ENCODE measurements at places on chromosomes 13 and 19.

DNA sequence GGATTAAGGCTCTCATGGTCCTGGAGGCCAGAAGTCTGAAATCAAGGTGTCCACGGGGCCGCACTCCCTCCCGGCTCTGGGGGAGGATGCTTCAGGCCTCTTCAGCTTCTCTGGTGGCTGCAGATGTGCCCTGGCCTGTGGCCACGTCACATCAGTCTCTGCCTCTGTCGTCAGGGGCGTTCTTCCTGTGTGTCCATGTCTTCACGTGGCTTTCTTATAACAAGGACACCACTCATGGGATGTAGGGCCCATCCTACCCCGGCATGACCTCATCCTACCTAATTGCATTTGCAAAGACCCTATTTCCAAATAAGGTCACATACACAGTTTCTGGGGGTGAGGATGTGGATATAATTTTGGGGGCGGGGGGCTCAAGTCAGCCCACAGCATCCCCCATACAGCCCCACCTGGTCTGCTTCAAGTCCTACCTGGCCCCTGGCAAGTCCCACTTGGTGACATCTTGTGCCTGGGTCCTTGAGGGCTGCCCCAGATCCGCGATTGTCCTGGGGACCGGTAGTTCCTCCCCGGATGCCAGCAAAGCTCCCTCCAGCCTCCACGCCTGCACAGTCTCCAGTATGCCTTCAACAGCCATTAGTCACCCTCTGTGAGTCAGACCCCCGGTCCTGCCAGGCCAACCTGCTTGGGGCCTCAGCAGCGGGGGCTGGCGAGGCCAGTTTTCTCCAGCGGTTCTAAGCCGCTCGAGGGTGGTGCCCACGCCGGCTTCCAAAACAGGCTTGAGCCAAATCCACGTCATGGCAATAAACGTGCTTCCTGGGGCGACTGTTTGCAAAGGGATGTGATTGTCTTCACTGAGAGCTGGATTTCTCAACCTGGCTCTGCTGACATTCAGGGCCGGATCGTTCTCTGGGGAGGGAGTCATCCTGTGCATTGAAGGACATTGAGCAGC lies 32.2 kb downstream of the MYO9B start:
- DNase-seq: peak; percentile 96

DNA sequence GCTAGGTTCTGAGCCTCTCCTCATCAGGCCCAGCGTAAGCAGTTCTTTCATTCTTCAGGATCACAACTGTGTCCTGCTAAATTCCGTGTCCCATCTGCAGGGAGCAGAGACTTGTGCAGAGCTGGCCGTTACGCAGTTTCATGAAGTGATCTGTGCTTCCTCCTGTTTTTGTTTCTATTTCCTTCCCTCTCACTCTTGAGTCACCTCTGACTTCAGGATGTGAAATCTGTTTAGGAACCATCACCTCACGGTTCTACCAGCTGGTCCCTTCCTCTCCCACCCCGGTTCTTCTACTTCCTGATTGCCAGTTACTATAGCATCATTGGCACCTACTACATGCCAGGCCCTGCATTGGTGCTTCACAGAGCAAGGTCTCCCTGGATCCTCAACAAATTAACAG lies 8.5 kb downstream of the MAU2 start:
- DNase-seq: no peak

DNA sequence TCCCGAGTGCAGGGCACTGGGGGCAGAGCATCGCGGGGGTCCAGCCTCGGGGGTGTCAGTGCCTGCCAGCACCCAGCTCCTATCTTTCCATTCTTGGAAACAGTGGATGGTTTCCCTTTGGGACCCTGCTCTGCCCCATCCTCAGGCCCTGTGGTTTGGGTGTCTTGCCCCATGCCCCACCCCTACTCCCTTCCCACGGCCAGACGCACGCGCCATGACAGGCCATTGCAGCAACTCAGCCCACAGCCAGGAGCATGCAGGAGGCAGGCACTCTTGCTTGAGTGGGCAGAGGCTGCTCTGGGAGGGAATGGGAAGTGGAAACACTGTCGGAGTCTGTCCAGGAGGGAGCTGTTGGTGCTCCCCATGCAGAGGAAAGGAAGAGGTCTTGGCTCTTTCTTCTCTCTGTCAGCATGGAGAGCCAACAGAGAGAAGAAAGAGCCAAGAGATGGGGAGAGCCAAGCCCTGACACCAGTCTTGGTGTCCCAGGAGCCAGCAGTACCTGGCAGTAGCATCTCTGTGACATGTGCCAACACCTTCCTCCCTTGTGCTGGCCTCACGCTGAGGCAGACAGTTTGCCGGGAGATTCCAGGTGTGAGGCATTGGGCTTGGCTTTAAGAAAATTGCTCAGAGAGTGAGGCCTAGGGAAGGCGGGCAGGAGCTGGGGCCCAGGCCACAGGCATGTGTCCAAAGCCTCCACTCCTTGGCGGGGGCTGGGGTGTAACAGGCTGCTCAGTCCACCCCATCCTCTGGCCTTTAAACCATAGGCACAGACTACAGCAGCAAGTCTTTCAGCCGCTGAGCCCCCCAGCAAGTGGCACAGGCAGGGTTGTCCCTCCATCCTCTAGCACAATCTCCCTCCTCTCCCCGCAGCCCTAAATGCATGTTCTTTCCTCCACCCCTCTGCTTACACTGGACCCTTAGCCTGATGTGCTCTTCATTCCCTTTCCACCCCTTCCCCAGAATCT lies 86.7 kb upstream of the UQCRFS1 start:
- no peak for DNase-seq

DNA sequence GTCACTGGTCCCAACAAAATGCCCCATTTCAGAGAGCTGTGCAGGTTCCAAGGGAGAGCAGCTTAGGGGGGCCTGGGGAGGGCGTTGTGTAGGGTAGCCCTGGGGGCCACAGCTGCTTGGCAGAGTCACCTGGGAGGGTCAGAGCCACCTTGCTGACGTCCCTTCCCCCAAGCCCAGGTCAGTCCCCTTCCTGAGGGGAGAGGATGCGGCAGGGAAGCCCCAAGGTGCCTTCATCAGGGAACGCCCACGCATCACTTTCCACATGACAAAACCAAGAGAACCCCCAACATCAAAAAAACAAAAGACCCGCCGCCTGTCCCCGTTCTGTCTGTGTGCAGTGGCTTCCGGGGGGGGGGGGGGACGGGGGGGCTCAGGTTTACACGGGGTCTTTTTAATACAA lies 5.3 kb upstream of the UQCR11 start:
- no peak for DNase-seq

DNA sequence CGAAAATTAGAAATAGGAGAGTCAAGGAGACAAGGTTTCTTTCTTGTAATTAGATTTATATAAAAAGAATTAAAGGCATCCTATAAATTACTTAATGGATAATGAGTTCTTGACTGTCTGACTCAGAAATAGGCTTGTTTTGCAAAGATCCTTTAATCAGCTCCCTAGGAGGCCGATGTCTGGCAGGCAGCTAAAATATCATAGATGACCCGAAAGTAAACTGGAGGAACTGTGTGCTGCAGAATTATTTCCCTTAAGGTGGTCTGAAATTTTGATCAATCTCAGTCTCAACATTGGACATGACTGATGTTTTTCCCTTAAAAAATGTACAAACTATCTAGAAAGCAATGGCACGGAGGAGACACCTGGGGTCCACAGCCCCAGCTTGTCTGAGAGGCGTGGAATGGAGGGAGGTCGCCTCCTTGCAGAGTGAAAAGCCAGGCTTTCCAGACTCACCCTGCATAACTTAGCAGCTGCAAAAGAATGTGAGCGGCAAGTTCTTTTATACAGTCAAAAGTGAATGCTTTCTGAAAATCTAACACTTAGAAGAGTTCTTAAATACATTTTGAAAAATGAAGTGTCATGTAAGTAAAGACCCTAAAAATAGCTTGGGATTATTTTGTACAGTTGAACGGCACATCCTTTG lies 44.8 kb downstream of the MBNL2 start:
- no peak for DNase-seq

- no peak for DNase-seq
Observed at GRCh38 chr13:71912524-71912923, 45.5 kb upstream of the DACH1 start.

- no peak for DNase-seq
Observed at GRCh38 chr19:46391296-46392251, 21.8 kb downstream of the CCDC8 start.

DNA sequence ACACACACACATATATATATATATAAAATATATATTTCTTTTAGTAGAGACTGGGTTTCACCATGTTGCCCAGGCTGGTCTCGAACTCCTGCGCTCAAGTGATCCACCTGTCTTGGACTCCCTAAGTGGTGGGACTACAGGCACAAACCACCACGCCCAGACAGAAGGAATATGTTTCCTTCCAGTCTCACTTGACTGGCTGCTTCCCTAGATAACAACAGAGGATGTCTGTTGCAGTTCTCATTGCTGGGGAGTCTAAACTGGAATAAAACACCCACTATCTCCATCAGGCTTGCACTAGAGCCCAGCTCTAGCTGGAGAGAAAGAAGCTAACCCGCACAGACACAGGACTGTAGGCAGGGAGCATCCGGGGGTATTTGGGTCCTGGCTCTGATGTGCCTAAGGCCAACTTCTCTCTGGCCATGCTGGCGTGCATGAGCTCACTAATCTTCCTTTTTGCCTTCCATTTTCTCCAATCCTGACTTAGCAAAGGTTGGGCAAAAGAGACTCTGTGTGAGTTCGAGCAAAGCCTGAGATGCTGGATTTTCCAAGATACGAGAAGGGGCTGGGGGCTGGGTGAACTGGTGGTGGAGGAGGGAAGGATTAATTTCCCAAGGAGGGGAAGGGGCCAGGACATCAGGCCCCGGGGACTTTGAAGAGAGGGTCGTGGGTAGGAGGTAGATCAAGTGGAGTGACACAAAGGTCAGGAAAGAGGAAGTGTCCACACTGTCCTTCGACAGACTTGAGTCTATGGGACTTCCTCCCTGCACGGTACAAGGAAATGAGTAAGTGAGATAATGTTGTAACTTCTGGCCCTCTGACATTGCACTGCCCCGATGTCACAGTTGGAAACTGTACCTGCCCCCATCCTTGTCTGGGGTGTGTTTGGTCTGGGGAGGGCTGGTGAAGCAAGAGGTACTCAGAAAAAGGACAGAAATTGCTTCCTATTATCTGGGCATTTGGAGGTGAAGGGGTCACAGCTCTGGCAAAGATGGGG lies 22.5 kb upstream of the ALOX5AP start:
- DNase-seq: peak; percentile 45
